ENCODE measurements at places on chromosomes 6 and 20.

- DNase-seq, result no peak
Measured at GRCh38 chr6:26530203-26530602, 8.0 kb upstream of the HMGN4 start.

GRCh38 chr6:4935975-4936680 lies 67.7 kb downstream of the RPP40 start:
- no peak for DNase-seq

- DNase-seq, result no peak
Measured at GRCh38 chr20:47263080-47263464, 93.4 kb downstream of the ZMYND8 start.

DNA sequence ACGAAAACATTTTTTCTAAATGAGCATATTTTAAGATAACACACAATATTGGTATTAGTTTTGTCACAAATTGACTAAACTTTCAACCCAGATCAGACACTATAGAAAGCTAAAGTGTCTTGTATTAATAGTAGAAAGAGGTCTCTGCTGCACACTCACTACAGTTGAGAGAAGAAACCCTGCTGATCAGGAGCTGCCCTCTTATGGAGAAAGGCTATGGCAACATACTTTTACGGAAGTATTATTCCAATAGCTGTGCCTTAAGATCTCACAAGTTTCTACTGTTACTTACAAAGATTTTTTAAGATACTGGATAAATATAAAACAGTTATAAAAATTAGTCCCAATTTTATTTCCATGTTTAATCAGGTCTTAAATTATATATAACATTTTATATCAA lies 155.7 kb downstream of the RIMS1 start:
- no peak for DNase-seq

DNA sequence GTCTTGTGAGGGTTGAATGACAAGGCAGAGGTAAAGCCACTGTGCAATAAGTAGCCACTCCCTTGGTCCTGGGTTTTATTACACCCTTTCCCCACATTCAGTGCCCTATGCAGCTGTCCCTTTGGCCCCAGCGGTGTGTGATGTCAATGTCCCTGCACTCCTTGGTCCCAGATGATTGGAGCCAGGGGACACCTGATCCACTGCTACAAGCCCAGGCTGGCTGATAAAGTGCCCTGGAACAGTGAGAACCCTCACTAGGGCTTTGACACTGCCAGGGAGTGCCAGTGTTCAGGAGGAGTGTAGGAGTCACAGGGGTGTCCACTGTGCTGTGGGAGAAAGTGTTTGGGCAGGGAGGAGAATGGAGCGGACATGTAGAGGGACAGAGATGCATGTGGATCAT lies 30.4 kb downstream of the GABRR1 start:
- DNase-seq, result peak; percentile 20

DNA sequence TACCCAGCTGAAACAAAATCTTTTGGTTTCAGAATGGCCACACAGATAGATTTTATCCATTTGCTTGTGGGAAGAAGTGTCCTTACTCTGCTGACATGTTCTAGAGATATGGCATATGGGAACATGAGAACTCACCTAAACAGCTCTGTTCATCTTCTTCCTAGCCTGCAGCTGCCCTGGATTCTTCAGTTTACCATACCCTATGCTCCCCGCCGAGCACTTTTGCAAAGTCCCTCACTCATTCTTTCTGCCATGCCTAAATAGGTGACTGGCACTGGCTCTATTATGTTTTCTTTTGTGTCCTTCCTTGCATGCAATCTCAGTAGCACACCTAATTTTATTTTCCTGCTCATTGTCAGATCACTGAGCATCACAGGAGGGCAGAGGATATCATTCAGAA lies 293.7 kb upstream of the RSPO3 start:
- no peak for DNase-seq

GRCh38 chr6:159513914-159514313 lies 179.1 kb downstream of the SOD2 start:
- DNase-seq, result no peak

GRCh38 chr6:110874880-110875547 lies 429 bp downstream of the AMD1 start:
- no peak for DNase-seq

DNA sequence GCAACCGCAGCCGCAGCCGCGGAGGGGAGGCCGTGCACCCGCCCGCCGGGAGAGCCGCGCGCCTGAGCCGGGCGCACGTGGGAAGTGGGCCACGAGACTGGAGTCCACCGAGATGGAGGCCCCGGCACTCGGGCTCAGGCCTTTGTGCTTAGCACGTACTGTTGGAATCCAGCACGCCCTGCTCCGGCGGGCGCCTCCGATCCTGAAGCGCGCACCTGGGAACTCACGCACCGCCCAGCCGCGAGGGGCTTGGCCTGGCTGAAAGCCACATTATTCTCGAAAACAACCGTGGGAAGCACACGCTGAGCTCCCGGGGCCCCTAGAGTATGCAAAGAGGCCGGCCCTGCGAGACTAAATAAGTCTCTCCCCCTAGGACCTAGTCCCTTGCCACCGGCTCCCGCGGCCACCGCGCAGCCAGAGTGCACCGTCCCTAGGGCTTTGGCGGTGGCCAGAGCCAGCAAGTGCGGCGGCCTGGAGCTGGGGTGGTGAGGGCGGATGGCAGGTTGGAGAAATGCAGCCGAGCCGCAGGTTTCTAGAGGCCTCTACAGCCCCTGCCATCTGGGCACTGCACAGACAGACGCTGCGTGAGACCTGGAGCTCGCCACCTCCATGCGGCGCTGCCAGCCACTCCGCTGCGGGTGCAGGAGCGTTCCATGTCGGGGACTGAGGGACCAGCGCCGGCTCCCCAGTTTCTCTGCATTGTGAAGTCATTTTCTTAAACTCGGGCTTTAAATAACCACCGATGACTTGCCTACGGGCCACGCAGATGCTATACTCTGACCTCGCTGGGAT lies 42.0 kb upstream of the LY86 start:
- DNase-seq, result peak; percentile 56

DNA sequence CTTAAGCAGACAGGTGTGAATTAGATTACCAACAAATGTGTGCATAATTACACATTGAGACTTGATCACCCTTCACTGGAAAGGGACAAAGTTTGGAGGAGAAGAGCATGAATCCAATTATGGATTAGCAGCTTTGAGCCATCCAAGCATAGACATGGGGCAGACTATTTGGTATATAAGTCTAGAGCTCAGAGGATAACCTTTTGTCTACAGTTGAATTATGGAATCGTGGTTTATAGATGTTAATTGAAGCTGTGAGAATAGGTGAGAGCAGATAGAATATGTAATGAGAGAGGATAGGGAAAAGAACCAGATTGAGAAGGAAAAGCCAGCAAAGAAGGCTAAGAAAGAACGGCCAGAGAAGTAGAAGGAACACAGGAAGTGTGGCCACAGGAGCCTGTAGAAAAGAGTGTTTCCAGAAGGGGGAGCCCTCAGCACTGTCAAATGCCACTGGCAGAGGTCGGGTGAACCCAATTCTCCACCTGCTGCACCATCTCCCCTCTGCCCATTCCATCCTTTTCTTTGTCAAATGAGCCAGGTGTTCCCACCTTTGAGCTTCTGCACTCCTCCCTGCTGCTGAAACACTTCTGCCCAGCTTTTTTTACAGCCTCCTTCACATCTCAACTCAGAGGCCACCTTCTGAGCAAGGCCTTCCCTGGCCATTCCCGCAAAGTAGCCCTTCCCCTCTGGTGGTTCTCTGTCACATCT lies 7.3 kb downstream of the DNTTIP1 start:
- peak; percentile 73 for DNase-seq

- DNase-seq, result no peak
Measured at GRCh38 chr6:7311917-7312615, 933 bp downstream of the SSR1 start.

GRCh38 chr6:170069611-170070010 lies 221.3 kb downstream of the DLL1 start:
- DNase-seq, result no peak

All from HuH-7 (cell line).